ENCODE measurements at places on chromosomes 3 and 15. TPM values are rescaled to one million over a fixed set of nuclear protein-coding genes. Genes with fewer than 3 reads are reported as not detected.

DNA sequence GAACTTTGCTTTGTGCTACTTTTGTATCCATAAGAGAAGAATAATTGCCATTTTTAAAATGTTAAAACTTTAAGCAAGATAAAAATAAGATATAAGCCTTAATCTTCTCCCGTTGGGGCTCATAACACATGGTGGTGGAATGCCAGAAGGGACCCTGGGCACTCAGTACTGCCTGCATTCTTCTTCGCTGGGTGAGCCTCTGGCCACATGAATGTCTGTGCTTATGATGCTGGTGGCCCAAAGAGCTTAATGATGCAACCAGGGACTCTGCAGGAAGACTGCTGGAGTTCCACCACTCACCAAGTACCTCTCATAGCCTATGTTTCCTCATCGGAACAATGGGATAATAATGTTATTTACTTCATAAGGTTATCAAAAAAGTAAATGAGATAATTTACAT is 103.6 kb downstream of the ERC2 start:
- H3K36me3 ChIP-seq = no peaks in the 10 kb centered on the region
- no peaks in the 10 kb centered on the region for H3K4me1 ChIP-seq
- H3K27ac ChIP-seq = no peak overlapping the region
- H3K27me3 ChIP-seq = peaks cover 10% of the 10 kb centered on the region

DNA sequence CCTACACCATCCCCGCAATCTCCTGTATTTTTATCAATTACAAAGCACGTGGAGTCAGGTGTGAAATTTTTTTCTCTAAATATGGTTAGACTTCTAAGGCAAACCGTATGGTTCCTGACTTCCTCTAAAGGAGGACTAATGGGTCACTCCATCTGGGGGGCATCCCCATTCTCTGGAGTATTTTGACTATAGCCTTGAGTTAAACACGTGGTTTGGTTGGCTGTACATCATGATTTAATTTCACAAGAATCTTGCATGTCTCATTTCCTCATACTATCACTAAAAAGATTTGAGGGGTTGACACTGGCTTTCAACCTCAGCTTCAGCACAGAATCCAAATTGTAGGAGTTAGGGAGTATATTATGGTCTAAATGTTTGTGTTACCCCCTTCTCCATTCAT is 25.3 kb upstream of the ZNF770 start:
- no peak overlapping the region for H3K27ac ChIP-seq
- peaks cover 5% of the 10 kb centered on the region for H3K4me1 ChIP-seq
- DNase-seq = no peak
- no peaks in the 10 kb centered on the region for H3K36me3 ChIP-seq
- H3K27me3 ChIP-seq = no peaks in the 10 kb centered on the region

Gene GABRR3
- total RNA-seq = not detected

Gene THPO
- not detected for total RNA-seq

Gene ARHGAP11A
- 38.6 TPM for total RNA-seq

Gene CELSR3
- 21.5 TPM for total RNA-seq
